Temporal lobe (tissue), 4 donors: ENCODE measurements at places on chromosomes 13 and 19. TPM values are rescaled to one million over a fixed set of nuclear protein-coding genes. Genes with fewer than 3 reads are reported as not detected.

Gene IFNL1
- total RNA-seq = not detected

Gene LPAR2
- total RNA-seq = 25.8 TPM

Gene LIPE
- total RNA-seq = 6.9 TPM

Gene ZNF69
- total RNA-seq = 27.5 TPM

Gene DKKL1
- total RNA-seq = not detected

Gene KIR2DL4
- total RNA-seq = not detected

Gene OSCAR
- not detected for total RNA-seq

Gene NXNL1
- total RNA-seq = not detected

Gene APOC4
- not detected for total RNA-seq

Gene FLT3LG
- total RNA-seq = 0.25 TPM

Gene LSM4
- 58.0 TPM for total RNA-seq

Gene ZNF415
- 31.7 TPM for total RNA-seq

Gene FFAR3
- total RNA-seq = under 0.01 TPM

Gene ZNF541
- under 0.01 TPM for total RNA-seq

Gene CATSPERD
- total RNA-seq = 0.25 TPM

Gene DZIP1
- 47.2 TPM for total RNA-seq

Gene ATP12A
- 0.25 TPM for total RNA-seq

Gene TDRD12
- 1.2 TPM for total RNA-seq

Gene C3
- 8.9 TPM for total RNA-seq

Gene LRRC25
- total RNA-seq = 0.25 TPM

Gene RGS9BP
- 0.49 TPM for total RNA-seq

Gene TGFBR3L
- total RNA-seq = 0.74 TPM

Gene HCN2
- total RNA-seq = 9.1 TPM

Gene SMAD9
- 14.8 TPM for total RNA-seq
